H9 (cell line): ENCODE measurements at places on chromosomes 1 and 21. TPM values are rescaled to one million over a fixed set of nuclear protein-coding genes. Genes with fewer than 3 reads are reported as not detected.

The CNN3 gene
- 265 and 279 TPM in 2 replicates for total RNA-seq

The SPRR2A gene
- not detected in 2 replicates for total RNA-seq

The RCSD1 gene
- 0.13 and 0.26 TPM in 2 replicates for total RNA-seq

The SLC30A10 gene
- 0.09 and 0.20 TPM in 2 replicates for total RNA-seq

The LRRC41 gene
- 59.4 and 62.6 TPM in 2 replicates for total RNA-seq

The KRTAP10-9 gene
- not detected in 2 replicates for total RNA-seq

The HLX gene
- 0.37 and 0.88 TPM in 2 replicates for total RNA-seq

The ELAVL4 gene
- not detected in 2 replicates for total RNA-seq

The SLC6A9 gene
- 29.5 and 30.1 TPM in 2 replicates for total RNA-seq

The SLC19A1 gene
- 31.4 and 32.4 TPM in 2 replicates for total RNA-seq

- DNase-seq = no peak
These were observed 231.7 kb upstream of the B3GALT2 start for GRCh38 chr1:193417945-193418744.

DNA sequence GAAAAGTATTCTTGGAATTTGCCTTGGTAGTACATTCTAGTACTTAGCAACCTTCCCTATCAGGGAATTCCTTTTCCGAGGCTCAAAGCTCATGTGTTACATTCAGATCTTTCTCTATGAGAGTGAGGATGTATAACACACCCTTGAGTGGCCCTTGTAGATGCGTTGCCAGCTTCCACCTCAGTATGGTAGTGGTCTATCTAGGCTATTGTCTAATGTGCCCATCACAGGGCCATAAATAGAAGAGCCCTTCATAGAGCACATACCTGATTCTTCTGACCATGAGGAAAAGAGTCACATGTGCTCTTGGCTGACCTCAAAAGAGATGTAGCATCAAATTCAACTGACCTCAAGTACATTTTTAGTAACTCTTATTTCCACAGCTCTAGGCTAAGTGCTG lies 14.0 kb upstream of the ZC3H11B start:
- no peak for DNase-seq

- DNase-seq = no peak
These were observed 801 bp upstream of the GORAB start for GRCh38 chr1:170530972-170531757.

DNA sequence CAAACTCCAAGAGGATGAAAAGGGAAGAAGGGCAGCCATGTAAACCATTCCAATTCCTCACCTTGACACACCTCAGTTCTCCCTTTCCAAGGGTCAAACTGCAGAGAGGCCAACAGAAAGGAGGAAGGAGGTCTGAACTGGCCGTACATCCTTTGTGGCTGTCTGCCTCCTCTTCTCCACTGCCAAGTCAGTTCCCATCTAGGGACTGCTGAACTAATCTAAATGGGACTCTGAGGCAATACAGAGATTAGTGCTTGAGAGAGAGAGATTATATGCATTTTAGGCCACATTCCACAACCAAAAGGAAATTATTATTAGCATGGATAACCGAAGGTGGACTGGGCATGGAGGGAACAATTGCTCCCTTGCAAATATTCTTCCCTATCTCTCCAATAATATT lies 2.7 kb downstream of the ARHGEF11 start:
- no peak for DNase-seq

DNA sequence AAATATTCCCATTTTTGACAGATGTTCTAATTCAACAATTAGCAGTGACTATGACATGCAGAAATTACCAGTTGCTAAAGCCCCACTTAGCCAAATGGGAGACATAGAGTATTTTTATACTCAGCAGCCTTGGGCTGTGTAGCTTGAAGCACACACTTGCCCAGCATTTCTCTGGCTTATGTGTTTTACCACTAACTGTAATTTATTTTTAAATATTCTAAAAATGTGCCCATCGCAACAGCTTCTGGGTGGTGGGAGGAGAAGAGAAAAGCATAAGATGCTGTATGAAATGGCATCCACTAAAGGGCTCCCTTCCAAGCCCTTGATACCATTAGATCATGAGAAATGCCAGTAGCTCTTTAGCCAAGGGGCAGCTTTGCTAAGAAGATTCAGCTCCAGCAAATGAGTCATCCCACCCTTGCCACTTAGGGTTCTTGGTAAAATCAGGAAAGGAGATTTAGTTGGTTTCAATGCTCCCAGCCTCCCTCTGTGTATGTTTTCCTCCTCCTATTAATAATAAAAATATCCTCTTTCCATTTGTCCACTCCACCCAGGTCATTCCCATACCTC lies 462.7 kb upstream of the DEPDC1 start:
- DNase-seq = no peak

DNA sequence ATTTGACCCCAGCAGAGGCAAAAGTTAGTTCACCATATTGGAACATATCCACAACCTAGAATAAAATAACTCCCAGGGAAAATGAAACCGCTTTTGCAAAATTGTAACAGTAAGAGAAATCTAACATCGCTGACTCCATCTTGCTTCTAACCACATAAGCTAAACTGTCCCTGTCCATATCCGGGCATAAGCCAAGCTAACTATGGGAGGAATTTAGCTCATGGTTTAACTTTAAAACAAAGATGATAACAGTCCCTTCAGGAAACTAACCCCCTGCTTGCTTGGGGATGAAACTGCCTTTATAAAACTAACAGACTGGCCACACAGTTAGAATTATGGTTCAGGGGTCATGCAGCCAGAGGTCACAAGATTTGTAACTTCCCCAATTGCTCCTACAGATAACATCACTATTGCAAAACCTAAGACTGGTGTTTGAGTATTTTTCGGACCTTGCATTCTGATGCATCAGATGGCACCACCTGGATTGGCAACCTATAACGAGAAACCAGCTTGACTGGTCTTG lies 46.3 kb downstream of the TESK2 start:
- DNase-seq = no peak

DNA sequence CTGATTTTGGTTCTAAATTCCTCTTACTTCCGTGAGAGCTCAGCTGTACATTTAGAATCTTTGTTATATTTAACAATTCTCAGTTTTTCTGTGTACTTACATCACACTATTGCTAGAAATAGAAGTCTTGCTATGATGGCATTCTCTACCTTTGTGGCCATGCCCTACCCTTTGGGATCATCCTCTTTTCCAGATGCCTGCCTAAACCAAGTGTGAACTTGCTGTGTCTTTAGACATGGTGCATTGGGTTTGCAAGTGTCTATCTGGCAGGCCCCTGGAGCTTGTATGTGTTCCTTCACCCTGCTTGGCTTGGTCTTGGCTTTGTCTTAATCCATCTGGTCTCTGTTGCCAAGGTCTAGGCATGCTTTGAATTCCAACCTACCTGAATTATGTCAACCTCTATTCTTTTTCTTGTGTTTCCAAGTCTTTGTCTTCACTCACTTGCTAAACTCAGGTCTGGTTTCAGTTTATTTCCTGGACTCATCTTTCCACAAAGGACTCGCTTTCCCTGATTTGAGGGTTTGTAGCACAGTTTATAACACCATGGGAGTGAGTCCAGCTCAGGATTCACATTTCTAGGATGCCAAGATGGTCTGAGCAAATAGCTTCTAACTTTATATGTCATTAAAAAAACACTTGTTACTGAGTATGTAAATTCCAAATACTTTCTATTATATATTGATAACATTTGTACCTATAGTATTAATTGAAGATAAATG lies 20.6 kb upstream of the APOBEC4 start:
- DNase-seq = no peak

DNA sequence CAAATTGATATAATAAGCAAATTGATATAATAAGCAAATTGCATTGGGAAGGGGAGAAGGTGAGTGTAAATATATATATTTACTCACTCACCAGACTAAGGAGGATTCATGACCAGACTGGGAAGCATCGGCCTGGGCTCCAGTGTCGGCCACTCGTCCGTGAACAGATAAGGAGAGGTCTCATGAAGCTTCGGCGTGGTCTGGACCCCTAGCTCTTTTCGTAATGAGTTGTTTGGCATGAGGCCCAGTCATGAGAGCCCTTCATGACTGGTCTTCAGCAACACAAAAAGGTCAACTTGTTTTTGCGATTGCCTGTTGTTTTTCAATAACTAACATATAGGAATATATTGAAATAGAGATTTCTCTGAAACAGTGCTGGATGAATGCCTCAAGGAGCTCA lies 222.9 kb upstream of the KCNK2 start:
- DNase-seq = no peak

DNA sequence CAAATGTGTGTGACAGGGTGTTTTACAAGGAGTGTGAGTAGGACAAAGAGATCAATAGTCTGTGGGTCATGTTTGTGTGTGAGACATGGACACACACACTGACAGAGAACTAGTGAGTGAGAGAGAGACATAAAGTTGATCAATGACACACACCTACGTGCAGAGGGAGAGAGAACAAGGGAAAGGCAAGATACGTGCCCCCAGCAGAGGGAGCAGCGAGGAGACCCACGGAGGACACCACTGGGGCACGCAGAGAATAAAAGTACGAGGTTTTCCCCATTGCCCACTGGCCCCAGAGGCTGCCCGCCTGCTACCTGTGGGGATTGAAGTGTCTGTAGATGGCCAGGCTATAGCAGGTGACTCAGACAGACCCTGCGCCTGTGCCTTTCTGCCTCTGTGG lies 130.2 kb upstream of the CSF3R start:
- no peak for DNase-seq

- no peak for DNase-seq
These were observed 878 bp downstream of the SMG7 start for GRCh38 chr1:183473217-183473536.

GRCh38 chr1:225004396-225004795 lies 74.9 kb downstream of the DNAH14 start:
- no peak for DNase-seq

DNA sequence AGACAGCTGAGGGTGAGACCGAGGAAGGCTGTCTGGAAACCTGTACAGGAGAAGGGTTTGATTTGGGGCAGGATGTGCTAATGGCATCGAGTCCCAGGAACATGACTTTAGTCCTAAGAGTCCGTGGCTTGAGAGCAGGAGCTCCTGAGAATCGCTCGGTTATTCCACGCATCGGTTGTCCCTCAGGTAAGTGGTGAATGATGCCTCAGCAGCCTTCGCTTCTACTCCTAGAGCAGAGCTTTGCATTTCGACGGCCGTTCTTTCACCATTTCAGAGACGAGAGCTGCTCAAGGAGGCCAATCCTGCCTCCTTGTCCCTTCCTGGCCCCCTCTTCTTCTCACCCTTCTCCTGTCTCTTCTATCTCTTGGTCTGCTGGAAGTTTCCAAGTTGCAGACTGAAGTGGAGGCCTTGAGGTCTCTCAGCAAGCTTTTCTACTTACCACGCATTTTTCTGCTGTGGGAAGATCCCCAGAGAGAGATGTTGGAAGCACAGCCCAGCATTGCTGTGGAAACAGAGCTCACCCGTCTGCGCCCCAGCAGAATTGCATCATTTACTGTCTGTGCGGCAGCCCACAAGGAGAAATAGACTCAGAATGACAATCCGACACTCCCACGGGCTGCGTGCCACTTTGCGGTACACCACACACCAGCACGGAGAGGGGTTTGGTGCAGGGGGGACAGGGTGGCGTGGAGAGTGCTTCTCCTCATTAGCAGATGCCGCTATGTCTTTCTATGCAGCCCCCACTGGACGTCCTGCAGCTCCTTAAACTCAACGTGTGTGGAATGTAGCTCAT lies 270.7 kb upstream of the C1orf174 start:
- DNase-seq = no peak

DNA sequence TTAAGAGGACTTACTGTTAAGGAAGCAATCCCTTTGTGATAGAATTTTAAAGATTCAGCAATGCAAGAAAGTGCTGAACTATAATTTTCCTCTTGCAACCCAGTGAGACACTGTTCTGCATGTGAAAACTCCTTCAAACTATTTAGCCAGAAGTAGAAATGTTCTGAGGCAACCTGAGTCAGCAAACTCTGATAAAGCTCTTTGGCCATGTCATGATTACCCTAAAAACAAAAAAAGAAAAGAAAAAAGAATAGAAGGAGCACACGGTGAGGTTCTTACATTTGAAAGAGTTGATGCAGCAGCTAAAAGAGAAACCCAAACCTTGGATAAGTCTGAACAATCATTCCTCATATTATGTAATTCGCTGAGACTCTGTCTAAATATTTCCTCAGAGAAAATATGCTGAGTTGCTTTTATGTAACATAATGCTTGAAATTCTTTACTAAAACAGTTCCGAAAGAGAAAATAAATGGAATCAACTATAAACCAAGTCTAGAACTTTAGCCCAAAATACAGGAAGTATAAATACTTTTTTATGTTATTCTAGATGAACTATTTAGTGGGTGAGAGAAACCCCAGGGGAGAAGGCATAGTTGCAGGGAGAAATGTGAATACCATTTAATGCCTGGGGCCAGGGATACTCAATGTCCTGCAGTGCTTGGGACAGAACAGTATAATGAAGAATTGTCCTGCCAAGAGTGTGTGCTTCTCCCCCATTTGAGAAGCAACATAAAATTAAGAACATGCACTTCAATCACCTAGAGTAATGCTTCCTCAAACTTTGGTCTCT lies 60.0 kb downstream of the INTS7 start:
- no peak for DNase-seq

DNA sequence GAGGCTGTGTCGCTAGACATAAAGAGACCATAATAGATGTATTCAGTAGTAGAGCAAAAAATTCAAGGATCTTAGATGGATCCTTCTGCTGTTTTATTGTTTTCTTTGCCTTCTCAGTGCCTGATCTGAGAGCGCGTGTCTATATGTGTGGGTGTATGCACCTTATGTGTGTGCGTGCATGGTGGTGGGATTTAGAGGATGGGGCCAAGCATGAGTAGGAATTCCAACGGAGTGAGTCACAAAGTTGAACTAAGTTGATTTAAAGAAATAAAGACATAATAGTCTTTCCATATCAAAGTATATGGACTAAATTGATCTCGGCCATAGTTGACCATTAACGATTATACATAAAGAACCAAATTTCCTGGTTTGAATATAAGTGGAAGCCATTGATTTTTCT lies 178.7 kb downstream of the CYYR1 start:
- no peak for DNase-seq

DNA sequence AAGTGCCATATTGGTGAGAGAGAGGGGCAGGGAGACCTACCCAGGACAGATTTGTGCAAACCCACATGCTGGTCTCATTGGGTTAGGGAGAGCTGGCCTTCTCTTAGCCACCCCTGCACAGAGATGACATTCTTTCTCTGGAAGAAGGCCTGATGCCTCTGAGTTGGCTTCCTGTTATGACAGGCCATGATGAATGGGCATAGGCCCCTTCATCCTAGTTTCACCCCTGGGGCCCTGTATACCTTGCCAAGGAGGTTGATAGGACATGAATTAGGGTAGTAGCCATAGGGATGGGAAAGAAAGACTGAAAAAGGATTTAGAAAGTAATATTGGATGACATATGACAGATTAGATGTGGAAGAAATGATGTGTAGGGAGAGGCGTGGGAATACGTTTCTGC lies 46.6 kb downstream of the TENT5C start:
- no peak for DNase-seq
